Kidney (tissue), 22 donors: ENCODE measurements at places on chromosomes 7 and 10. TPM values are rescaled to one million over a fixed set of nuclear protein-coding genes. Genes with fewer than 3 reads are reported as not detected.

DNA sequence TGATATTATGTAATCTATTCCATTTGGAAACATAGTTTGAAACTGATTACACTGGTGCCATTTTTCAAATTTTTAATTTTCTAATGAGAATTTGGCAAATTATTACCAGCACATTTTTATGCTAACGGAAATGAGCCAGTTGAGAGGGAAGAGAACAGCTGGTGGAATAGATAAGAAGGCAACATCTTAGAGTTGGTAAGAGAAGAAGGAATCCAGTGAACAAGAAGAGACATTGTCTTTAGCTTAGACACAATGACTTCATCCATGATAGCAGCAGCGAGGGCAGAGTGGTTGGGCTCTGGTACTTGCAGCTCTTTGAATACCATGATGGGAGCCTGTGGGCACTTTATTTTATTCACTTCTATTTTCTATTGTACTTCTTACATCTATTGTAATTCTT is 89.6 kb downstream of the CHRM2 start:
- no peak for DNase-seq

- peak; percentile 76 for DNase-seq
Observed at GRCh38 chr10:12960334-12960898, 41.1 kb downstream of the CCDC3 start.

- DNase-seq = no peak
Observed at GRCh38 chr7:7701527-7701926, 16.9 kb downstream of the RPA3 start.

- no peak for DNase-seq
Observed at GRCh38 chr10:80471001-80471400, 16.9 kb downstream of the TSPAN14 start.

DNA sequence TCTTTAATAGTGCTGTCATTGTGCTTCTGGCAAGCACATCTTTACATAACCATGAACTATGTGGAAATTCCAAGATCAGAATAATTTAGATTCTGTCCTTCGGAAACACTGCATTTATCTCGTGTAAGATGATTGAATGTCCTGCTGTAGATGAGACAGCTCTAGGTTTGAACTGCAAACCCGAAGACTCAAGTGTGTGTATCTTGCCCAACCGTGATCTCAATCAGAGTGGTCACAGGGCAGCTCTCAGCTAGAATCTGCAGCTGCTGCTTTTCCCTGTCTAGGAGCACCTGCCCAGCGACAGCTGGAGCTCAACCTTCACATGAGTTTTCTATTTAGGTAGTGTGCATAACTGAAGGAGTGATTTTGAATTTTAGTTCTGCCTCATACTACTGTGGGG is 17.5 kb upstream of the KIF20B start:
- DNase-seq = no peak

- DNase-seq = no peak
Observed at GRCh38 chr7:139936760-139937310, 107.8 kb downstream of the TBXAS1 start.

GRCh38 chr10:7933262-7933661 is 115.0 kb downstream of the TAF3 start:
- DNase-seq = no peak

- DNase-seq = no peak
Observed at GRCh38 chr10:31317652-31318381, 1.2 kb upstream of the ZEB1 start.

DNA sequence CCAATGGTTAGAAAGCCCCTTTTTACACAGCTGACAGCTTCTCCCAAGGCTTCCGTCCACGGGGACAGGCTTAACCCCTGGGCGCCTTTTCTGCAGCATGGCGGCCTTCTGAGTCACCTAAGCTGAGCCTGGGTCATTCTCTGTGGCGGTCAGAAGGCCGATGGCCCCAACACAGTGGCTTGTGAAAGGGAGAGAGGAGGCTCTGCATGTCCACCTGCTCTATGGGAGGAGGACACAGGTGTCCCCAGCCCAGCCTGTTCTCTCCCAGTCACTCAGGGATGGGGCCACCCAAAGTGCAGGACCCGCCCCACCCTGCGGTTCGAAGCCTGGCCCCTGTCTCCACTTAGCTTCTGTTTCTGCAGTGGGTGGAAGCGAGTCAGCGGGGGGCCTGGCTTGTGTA is 20.4 kb upstream of the TTYH3 start:
- DNase-seq = no peak

GRCh38 chr10:94546049-94546900 is 687 bp downstream of the HELLS start:
- DNase-seq = no peak

- no peak for DNase-seq
Observed at GRCh38 chr10:49009199-49009979, 69.7 kb upstream of the LRRC18 start.

- peak; percentile 62 for DNase-seq
Observed at GRCh38 chr7:92421676-92422435, 25.4 kb upstream of the GATAD1 start.

- DNase-seq = no peak
Observed at GRCh38 chr10:28505359-28505959, 27.5 kb upstream of the WAC start.

DNA sequence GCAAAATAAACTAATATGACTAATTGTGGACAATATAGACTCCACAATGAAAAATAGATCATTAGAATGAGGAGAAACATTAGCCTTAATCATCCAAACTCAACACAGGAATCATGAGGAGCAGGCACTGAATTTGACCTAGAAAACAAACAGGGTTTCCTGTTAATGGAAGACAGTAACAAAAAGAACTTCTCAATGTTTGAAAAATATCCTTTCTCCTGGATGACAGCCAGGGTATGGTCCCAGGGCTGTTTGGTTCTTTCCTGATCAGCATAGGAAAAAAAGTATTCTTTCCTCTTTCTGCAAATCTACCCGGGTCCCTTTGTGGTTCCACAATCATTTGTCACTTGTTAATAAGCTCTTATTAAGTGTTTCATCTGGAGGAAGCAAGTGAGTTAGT is 145.3 kb upstream of the SVIL start:
- no peak for DNase-seq

GRCh38 chr7:48154792-48155413 is 16.4 kb upstream of the ABCA13 start:
- no peak for DNase-seq

DNA sequence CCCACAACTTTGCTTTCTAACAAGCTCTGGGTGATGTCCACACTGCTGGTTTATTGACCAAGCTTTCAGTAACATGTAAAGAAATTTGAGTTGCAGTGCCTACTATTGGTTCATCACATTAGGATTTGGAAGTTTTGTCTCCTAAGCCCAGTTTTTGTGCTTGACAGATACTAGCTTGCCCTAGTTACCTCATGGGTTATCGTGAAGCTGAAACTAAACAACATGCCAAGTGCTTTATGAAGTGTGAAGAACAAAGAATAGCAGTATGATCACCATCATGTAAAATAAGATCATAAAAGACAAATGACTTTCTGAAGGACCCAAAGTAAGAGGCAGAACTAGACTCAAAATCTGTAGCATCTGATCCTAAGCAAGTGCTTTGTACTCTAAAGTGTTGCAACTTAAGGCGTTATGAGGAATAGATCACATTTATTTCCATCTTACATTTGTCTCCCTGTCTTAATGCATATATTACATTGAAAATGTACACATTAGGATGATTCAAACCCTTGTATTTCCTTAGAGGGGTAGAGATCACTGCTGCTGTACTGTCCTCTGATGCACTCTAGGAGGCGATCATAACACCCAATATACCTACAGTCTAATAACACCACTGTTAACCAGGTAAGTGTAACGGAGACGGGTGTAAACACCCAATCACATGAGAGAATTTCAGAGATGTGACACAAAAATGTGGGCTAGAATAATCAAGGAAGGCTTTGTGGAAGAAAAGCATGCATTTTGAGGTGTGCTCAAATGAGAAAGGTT is 71.3 kb downstream of the NRCAM start:
- DNase-seq = no peak

GRCh38 chr7:98202367-98203195 is 8.7 kb upstream of the BHLHA15 start:
- DNase-seq = no peak

DNA sequence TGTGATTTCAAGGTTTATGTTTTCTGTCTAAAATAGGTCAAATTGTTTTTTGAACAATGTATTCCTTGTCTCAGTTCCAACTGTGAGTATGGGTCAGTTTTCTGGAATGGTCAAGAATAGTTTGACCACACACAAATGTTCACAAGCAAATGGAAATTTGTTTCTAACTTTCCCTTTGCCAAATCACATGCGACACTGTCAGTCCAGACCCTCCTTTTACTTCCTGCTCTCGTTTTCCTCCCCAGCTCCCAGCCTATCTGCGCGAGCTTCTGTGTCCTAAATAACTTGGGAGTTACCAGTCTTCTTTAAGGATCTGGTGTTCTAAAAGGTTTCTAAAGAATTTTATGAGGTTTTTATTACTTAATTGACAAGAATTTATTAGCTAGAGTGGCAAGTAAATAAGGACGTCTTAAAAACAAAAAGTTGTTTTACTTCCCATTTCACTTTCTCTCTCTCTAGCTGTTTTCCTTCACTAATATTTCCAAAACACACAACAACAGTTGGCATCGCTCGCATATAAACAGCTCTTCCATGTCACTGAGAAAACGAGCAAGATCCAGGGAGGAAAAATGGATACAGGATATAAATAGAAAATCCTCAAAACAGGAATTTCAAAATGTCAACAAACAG is 266.1 kb upstream of the KLF6 start:
- peak; percentile 76 for DNase-seq

GRCh38 chr7:144024213-144024612 is 24.1 kb downstream of the OR6B1 start:
- DNase-seq = no peak

DNA sequence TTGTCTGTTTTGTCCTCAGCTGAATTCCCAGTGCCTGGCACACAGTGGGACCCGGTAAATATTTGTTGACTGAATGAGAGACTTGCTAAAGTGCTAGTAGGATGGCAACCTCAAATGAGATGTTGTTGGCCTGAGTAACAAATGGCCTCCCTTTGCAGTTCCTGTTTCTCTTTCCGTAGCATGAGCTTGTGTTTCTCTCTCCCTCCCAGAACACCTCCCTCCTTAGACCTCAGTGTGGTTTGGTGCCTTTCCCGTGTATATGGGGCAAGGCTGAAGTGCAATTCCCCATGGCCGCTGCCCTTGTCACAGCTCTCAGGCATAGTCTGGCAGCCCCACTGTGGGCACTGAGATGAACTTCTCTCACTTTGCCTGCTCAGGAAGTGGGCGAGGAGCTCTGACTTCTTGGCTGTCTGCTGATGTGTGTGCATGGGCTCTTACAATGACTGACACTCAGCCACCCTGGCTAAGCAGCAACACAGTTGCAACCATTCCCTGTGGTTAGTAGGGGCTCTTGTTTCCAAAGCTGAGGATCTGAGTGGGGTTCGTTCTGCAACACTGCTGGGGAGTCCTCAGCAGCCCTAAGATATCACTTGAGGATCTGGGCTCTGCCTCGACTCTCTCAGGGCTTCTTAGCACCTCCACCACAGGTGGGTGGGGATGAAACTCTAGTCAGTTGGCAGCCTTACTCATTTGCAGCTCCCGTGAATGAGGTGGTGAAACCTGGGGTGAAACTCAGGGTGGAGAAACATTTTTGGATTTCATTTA is 136.1 kb downstream of the ICA1 start:
- DNase-seq = no peak

DNA sequence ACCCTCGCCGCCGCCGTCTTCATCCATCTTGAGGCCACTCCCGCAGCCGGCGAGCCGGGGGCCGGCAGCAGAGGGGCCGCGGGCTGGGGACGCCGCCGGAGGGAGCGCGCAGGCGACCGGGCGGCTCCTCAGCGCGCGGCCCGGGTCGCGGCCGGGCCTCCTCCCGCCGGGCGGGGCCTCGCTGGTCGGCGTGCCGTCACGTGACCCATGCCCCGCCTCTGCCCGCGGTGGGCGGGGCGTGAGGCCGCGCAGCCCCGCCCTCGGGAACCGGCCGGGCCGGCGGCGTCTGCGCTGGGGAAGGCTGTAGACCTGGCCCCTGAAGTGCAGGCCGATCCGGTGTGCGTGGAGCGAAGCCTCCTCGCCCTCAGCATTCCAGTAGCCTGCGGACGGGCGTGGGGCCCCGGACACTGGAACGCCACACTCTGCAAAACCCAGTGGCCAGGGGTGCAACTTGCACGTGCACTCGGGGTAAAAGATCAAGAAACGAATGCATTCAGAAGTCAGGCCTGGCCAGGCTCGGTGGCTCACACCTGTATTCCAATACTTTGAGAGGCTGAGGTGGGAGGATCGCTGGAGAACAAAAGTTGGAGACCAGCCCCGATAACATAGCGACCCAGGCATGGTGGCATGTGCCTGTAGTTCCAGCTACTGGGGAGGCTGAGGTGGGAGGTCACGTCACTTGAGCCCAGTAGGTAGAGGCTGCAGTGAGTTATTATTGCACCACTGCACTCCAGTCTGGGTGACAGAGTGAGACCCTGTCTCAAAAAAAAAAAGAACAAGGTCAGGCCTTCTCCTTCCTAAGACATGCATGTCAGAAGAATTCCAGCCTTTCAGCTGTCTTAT is at the start of gene CYTH3:
TSS of gene CYTH3 (minus strand) at position 144 of the 843 bp plus-strand sequence. CDS start at position 27, 117 bp downstream.
- DNase-seq = peak; percentile 85

DNA sequence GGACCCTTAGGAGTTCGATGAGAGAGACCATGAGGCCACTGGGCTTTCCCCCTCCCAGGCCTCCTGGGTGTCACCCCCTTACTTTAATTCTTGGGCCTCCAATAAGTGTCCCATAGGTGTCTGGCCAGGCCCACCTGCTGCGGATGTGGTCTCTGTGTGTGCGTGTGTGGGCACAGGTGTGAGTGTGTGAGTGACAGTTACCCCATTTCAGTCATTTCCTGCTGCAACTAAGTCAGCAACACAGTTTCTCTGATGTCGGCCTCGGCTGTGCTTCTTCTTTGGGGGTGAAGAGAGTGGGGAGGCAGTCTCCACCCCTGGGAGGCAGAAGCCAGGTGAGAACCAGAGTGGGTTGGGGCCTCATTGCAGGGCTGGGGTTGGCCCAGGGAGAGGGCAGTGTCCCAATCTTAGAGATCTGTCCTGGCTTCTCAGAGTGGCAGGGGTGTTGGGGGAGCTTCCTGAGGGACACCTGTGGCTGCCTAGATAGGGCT is 1.5 kb downstream of the PVRIG start:
- no peak for DNase-seq

DNA sequence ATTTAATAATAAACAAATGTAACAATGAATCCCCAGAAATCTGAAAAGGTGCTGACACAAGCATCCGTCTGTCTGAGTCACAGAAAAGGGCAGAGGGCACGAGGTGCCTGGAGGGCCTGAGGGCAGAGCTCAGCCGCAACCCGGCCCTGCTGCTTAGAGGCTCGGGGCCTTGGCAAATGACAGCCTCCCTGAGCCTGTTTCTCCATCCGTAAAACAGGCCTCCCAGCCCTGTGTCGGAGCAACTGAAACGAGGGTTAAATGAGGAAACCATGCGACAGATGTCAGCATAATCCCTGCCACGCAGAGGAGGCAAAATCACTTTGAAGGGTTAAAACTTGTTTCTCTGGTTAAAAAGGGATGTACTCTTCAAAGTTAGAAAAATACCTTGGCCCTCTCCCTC is 24.9 kb downstream of the NUDT1 start:
- DNase-seq = no peak

The MEST gene
- 23.6 TPM for polyA plus RNA-seq

The CYP2E1 gene
- polyA plus RNA-seq = 3.4 TPM

The ATRNL1 gene
- polyA plus RNA-seq = 2.4 TPM

The LRRC18 gene
- polyA plus RNA-seq = not detected

The PTN gene
- polyA plus RNA-seq = 17.2 TPM

The CACNB2 gene
- polyA plus RNA-seq = 2.8 TPM

The AGBL3 gene
- 2.1 TPM for polyA plus RNA-seq

The PDE6C gene
- not detected for polyA plus RNA-seq

The SLC26A4 gene
- 7.3 TPM for polyA plus RNA-seq

The SFXN3 gene
- 23.3 TPM for polyA plus RNA-seq

The ZNF488 gene
- 4.0 TPM for polyA plus RNA-seq

The ANXA8 gene
- polyA plus RNA-seq = not detected

The SLK gene
- polyA plus RNA-seq = 12.3 TPM

The FAM53B gene
- polyA plus RNA-seq = 11.8 TPM

The WASL gene
- 28.7 TPM for polyA plus RNA-seq

The ATP6V0A4 gene
- polyA plus RNA-seq = 140 TPM
